ENCODE measurements at places on chromosomes 13 and 19.

DNA sequence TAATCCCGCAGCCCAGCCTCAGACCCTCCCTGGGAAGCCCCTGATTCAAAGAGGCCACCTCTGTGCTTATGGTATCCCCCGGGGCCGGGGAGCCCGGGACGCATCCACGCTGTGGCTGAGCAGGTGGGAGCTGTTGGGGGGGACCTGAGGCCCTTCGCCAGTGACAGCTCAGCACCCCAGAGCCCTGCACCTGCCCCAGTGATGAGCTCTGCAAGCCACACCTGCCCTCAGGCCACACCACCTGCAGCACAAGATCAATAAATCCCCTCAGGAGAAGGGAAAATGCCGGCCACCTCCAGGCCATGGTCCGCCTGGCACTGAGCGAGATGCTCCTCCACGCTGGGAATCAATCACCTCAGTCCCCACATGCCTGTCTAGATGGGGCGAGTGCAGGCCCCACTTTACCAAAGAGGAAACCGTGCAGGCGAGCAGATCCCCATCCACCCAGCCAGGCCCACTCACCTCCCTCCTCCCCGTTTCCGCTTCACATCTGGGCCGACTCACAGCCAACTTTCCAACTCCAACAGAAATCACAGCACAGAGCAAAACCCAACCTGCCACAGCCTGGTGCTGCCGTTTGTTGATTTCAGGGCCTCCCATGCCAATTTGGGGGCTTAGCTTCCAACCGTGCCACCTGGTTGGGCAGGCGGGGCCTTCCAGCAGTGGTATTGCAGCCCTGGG is 12.8 kb downstream of the MOB3A start:
- no peak for DNase-seq

DNA sequence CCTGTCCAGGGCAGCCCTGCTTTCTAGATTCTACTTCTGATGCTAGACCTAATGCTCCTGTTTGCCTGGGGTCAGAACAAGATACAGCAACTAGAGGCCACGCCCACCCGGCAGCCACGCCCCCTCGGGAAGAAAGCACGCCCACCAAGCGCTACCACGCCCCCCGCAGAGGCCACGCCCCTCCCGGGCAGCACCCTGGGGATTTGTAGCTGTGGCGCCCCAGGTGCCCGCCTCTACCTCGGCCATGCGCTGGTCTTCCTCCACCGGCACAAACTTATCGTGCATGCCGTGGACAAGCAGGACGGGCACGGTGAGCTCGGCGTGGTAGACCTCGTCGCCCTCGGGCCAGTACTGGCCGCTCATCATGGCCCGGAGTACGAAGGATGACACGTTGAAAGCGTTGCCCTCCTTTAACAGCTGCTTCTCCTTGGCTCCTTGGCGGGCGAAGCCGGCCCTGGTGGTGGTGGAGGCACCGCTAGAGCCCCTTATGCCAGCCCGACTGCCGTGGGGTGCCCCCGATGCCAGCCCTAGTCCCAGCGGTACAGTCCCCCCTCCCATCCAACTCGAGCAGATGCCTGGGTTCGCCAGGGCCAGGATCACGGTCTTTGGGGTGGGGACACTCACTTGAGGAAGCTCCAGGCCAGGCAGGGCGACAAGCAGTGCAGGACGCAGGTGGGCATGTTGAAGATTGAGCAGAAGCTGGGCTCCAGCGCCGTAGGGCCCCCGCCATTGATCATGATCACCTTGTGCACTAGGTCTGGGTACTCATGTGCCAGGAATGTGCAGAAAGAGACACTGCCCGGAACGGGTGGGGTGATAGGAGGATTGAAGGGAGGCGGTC is 9.0 kb downstream of the ABHD8 start:
- no peak for DNase-seq

DNA sequence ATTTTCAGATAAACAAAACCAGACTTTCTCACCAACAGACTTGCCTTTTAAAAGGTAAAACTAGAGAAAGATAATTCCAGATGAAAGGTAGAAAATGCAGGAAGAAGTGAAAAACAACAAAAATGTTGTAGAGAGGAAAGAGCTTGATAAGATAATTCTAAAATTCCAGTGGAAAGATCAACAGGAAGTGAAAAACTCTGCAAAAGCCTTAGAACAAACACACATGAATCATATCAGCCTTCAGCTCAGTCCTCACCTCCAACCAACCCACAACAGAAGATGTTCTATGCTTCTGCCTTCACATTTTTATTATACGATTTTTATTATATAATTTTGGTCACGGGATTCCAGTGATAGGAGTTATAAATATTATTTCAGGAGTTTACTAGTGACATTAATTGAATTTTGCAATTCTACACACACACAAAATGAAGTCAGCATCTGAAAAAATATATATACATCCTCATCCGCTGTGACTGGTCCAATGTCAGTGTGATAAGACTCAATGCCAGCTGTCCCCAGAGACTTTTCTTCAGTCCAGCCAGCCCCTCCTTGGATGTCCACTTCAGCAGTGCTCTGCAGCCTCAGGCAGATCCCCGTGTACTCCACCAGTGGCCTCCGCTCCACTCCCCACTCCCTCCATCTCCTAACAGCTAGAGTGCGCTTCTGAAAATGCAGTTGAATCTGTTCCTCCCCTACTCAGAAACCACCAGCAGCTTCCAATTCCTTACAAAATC is 57.9 kb downstream of the GADD45B start:
- DNase-seq: no peak

DNA sequence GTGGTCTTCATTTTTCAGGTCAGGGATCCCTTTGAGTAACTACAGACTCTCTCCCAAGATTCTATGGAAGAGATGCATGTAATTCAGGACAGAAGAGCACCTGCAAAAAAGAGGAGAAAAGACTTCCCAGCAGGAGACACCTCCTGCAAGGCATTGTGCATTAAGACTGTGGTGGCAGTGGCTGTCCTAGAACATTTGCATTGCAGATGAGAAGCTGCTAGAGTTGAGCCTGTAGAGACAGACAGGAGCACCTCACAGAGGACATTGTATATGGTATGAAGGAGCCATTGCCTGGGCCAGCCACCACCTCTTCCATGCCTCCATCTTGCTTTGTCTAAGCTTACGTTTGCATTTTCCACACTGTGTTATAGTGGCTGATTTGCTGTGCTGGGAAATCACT is 11.2 kb upstream of the MYO16 start:
- no peak for DNase-seq

DNA sequence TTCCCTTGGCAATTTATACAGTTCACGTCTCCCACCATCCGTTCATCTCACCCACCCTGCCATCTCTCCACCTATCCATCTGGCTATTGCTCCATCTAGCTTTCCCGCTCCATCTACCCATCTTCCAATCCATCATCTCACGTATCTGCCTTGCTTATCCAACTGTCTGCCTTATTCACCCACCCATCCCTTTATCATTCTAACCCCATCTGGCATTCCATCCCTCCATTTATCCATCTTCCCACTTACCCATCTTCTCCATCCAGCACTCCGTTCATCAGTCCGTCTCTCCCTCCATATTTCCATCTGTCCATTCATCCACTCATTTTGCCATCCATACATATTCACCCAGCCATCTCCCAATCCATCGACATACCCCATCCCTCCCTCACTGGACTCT is 10.0 kb downstream of the RPS16 start:
- no peak for DNase-seq

DNA sequence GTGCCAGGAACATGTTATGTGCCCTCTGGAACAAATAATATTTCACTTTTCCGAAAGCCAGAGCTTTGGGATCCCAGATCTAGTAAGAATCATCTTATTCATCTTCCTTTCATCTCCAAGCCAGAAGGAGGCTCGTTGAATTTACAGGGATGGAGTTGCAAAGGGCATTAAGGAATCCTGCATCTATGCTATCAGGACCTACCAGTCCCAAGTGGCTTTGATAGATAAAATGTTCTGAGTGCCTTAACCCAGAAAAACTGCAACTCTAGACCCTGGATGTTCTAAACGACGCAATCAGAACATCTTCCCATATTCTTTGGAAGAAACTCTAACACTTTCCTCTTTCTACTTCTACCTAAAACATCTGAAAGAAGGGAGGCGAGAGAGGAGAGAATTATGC is 9.2 kb upstream of the EDDM13 start:
- DNase-seq: no peak

DNA sequence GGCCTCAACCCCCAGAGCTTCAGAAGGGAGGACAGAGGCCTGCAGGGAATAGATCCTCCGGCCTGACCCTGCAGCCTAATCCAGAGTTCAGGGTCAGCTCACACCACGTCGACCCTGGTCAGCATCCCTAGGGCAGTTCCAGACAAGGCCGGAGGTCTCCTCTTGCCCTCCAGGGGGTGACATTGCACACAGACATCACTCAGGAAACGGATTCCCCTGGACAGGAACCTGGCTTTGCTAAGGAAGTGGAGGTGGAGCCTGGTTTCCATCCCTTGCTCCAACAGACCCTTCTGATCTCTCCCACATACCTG is 969 bp upstream of the CEACAM5 start:
- peak; percentile 40 for DNase-seq

DNA sequence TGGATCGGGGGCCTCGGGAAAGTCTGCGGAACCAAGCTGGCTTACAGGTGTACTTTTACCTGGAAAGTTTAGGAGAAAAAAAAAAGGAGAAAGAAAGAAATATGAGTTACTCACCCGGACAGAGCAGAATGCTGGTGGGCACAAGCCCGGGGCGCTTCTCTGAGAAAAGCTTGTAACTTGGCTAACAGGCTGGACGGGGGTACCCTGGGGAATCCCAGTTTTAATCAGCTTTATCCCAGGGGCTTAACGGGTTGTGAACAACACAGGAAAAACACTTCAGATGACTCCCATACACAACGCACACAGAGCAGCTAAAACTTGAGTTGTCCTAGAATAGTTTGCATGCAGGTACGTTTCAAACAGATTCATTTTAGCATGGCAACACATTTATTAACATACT is 37.3 kb downstream of the KLF2 start:
- DNase-seq: no peak

DNA sequence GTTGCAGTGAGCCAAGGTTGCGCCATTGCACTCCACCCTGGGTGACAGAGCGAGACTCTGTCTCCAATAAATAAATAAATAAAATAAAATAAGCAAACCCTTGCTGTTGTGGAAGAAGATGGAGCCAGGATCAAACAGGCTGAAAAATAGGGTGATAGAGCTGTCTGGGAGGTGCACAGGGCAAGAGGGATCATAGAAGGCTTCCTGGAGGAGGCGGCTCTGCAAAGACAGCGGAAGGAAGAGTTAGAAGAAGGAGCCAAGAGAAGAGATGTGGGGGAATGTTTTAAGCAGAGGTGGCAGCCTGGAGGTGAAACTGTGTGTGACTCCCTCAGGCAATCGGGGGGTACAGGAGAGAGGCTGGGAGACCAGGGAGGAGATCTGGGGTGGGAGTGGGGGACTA is 40.6 kb downstream of the ZNRF4 start:
- no peak for DNase-seq

- no peak for DNase-seq
Measured at GRCh38 chr13:46341112-46341711, 45.8 kb downstream of the RUBCNL start.

DNA sequence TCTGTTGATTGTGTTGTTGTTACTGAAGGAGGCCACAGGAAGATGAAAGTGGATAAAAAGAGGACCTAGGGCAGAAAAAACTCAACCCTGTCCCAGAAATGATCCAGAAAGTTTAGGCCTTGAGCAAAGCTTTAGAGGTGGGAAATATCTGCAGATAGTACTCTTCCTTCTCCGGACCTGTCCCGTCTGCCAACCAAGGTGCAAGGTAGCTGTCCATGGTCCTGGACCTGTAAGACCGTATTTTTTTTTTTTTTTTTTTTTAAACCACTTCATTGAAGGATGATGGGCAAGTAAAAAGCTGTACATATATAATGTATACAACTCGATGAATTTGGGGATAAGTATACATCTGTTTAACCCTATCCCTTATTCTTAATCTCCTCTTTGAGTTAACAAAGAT is 225.9 kb downstream of the OLFM4 start:
- DNase-seq: no peak

- no peak for DNase-seq
Measured at GRCh38 chr13:42333613-42334328, 61.8 kb downstream of the AKAP11 start.

DNA sequence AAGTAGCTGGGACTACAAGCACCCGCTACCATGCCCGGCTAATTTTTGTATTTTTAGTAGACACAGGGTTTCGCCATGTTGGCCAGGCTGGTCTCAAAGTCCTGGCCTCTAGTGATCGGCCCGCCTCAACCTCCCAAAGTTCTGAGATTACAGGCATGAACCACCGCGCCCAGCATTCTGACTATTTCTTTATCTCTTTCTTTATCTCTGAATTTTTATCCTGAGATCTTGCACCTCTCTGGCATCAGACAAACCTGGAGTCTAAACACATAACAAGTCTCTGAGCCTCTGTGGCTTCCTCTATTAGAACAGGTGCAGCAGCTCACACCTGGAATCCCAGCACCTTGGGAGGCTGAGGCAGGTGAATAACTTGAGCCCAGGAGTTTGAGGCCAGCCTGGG is 28.5 kb downstream of the ARHGEF18 start:
- DNase-seq: no peak

GRCh38 chr19:51274049-51274770 is 23.3 kb downstream of the SIGLECL1 start:
- no peak for DNase-seq

DNA sequence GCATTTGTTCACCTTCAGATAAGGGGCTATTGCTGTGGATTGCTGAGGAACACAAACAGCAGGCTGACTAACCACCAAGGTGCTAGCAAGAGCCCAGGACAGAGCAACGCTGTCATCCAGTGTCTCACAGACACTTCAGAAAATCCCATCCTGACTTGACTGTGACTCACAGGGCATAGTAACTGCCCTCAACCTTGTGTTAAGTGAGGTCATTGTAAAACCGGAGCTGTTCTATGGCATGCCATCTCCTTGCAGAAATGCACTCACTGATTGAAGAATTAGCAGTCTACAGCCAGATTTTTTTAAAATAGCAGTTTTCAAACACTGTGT is 51.1 kb downstream of the TNFRSF19 start:
- DNase-seq: no peak

GRCh38 chr19:19643158-19644053 is at the start of gene GMIP:
Gene GMIP (minus strand): TSS chr19:19643657. CDS start chr19:19643529, 128 bp downstream.
- peak; percentile 60 for DNase-seq

GRCh38 chr19:47111006-47111621 is 2.5 kb downstream of the ZC3H4 start:
- DNase-seq: no peak

DNA sequence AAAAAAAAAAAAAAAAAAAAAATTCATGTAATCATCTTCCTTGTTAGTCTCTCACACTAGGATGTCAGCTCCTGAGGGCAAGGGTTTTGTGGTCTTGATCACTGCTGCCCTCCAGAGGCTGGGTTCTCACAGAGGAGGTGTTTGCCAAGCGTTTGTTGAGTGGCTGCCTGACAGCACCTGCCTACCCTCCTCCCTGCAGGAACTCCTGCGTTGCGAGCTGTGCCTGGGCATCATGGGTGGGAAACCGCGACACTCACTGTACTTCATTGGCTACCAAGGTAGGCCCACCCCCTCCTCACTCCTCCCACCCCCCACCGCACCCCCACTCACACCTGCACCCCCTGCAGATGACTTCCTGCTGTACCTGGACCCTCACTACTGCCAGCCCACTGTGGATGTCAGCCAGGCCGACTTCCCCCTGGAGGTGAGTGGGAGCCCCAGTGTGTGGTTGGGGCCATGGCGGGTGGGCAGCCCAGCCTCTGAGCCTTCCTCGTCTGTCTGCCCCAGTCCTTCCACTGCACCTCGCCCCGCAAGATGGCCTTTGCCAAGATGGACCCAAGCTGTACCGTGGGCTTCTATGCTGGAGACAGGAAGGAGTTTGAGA is 8.1 kb downstream of the ATG4D start:
- DNase-seq: peak; percentile 0

- DNase-seq: no peak
Measured at GRCh38 chr19:10769533-10770491, 51.9 kb downstream of the DNM2 start.

- no peak for DNase-seq
Measured at GRCh38 chr13:108948251-108948671, 318.9 kb downstream of the MYO16 start.

- DNase-seq: no peak
Measured at GRCh38 chr13:18233783-18234299, 947.8 kb downstream of the TUBA3C start.

Data from NCI-H1436 (cell line).